ENCODE measurements at places on chromosomes 3 and 15.

GRCh38 chr3:13575459-13576061, 26.6 kb downstream of the FBLN2 start:
- DNase-seq: no peak

DNA sequence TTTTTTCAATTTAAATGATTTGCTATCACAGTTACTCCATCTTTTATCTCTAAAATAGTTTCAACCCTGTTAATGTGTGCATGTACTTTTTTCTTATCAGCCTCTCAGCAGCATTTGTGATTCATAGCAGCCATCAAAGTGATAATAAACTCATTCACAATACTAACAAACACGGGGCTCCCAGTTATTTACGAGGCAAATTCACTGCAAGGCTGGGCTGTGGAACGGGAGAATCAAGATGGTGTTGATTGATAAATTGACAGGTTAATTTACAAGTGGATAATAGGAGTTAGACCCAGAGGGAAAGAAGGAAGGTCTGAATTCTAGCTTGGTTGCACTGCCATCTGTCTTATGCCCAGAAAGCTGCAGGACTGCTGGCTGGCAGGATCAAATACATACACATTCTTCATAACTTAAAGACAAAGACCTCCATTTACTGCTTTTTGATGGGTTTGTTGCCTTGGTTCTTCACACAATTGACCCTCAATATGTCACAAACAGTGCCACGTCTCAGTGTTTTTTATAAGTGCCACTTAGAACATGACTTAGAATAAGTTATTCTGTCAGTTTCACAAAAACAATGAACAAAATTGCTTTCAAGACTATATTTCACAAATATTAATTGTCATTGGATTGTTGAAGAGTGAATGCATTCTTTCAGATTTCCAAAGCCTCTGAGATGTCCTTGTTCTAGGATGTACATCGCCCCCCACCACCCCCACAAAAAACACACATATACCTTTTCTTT, 562.8 kb downstream of the NR2F2 start:
- DNase-seq: no peak

DNA sequence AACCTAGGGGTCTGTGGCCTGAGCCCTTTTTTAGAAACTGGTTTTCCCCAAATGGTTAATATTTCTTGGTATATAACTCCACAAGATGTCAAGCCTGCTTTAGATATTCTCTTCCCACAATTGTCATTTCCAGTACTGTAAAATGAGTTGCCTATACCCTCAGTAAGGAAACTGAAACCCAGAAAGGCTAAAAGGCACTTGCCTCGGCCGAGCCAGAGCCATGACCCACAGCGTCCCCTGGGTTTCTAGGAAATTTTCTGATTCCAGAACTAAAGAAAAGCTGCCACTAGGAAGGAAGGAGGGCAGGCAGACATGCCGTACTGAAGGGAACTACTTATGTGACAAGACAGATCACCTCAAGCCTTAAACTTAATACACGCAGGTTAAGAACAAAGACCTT, 59.1 kb downstream of the ATP8B4 start:
- DNase-seq: no peak

DNA sequence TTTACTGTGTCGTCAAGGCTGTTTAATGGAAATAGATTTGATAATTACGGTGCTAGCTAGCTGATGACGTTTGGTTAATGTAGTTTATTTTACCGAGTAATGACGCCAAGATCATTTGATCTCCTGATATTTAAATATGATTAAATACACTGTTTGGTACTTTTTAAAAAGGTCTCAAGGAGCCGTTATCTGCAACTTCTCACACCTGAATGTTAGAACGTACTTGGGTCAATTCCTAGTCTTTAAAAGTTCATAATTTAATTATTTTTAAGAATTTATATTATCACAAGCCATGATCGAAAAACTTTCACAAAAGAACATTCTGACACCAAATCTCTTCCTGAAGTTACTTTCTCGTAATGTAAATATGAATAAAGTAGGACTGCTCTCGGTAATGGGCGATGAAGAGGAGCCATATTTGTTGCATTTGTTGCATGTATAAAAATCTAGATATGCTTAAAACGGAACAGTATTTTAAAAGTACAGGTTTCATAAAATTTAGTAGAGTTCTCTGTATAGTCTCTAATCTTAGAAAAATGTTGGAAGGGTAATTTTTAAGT, 16.2 kb upstream of the CHD2 start:
- no peak for DNase-seq

DNA sequence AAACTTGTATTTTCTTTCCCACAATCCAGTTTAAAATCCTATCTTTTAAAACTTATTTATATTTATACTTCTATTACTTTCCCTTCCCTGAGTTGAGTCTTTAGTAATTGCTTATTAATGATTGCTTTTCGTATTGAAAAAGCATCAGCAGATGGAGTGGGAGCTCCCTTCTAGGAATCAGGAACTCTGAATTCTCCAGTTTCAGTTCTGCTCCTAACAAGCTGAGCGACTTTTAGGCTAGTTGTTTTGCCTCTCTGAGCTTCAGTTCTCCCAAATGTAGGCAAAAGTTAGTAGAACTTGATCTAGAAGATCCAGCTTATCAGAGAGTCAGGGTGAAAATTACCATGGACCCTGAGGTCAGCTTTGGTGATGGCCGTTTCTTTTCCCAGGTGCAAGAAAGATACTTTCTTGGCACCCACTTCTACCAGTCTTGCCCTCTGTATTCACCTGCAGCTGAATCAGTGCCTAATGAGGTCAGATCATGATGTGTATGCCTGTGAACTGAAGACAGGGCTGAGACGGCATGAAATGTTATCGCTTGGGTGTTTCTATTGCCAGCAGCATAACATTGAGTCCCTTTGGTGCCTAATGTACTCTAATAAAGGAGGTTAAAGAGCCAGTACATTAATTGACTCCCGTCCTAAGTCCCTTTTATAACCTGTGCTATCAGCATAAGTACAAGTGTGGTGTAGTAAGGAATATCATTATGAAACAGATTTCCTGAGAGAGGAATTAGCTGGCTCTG, 194.5 kb upstream of the TBC1D5 start:
- no peak for DNase-seq
